ENCODE measurements at places on chromosomes 1 and 21.

GRCh38 chr1:10615932-10616671 lies 141.4 kb downstream of the PEX14 start:
- DNase-seq = no peak

GRCh38 chr1:75310067-75310466 lies 175.9 kb downstream of the LHX8 start:
- no peak for DNase-seq

DNA sequence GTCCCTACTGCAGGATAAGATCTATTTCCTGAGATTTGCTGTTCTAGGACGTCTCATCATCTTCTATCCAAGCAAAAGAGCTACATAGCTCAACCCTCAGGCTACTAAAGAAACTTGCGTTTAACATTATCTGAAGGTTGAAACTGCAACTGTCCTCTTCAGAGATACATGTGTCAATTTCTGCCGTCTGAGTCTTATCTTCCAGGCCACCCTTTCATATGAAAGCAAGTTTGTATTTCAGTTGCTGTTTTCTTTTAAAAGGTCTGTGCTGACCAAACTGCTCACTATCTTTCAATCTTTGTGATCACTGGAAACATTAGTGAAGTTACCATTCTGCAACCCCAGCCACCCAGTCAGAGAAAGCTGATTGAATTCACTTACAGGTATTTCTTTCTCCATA lies 108.6 kb upstream of the RAB3GAP2 start:
- DNase-seq = no peak

GRCh38 chr1:188371295-188371806 lies 1542.6 kb downstream of the PLA2G4A start:
- DNase-seq = no peak

GRCh38 chr1:182614796-182615454 lies 10.7 kb upstream of the RGS16 start:
- DNase-seq = peak; percentile 38

- DNase-seq = no peak
Measured at GRCh38 chr1:92992054-92992453, 30.8 kb upstream of the DIPK1A start.

GRCh38 chr1:173925306-173926242 lies 8.4 kb upstream of the SERPINC1 start:
- no peak for DNase-seq

DNA sequence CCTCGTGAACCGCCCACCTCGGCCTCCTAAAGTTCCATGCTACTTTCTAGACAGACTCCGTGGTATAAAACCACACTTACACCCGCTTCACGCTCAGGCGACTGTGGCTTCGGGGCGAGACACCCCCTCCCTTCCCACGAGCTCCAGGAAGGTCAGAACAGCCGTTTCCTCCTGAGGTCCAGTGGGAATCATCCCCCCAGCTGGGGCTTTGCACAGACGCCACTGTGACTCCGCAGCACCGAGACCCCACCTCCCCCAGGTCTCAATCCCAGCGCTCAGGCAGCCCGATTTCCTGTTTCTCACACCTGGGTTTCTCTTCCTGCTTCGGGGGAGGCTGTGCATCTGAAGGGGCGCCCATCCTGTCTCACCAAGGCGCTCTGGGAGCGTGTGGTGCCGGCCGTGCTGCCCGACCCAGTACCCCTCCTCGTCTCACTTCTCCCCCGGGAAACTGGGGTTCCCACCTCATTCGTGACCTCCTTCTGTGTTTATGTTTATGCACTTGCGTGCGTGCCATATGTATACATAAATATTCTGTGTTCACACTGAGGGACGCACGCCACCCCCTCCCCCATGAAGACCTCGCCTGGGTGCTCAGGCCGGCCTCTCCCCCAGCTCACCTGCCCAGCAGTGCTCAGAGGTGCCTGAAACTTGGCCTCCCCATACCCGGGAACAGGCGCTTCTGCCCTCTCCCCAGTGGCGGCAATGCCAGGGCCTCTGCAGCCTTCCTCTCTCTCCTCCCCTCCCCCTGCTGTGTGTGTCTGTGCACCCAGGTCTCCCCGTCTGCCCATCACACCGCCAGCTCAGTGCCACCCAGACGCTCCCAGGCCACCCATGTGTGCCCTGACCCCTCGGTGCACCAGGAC lies 14.6 kb downstream of the SLC35E2B start:
- peak; percentile 75 for DNase-seq

DNA sequence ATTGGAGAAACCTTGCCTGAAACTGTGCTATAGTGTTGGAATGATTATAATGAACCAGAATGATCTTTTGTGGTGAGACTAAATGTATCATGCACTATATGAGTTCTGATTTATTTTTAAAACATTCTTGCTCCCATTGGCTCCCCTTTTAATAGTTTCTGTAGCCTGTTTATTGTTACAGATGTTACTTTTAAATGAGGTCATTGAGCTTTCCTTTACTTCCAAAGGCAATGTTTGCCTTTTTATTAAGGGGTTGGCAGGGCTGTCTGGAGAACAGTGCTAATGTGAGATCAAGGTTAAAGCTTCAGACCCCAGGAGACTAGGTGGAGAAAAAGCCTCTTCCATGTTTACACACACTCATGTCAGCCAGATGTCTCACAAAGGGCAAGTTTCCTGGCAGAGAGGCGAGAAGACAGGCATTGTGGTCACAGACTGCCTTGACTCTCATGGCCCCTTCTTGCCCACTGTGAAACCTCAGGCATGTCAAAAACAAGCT lies 120.6 kb upstream of the RAVER2 start:
- peak; percentile 47 for DNase-seq

DNA sequence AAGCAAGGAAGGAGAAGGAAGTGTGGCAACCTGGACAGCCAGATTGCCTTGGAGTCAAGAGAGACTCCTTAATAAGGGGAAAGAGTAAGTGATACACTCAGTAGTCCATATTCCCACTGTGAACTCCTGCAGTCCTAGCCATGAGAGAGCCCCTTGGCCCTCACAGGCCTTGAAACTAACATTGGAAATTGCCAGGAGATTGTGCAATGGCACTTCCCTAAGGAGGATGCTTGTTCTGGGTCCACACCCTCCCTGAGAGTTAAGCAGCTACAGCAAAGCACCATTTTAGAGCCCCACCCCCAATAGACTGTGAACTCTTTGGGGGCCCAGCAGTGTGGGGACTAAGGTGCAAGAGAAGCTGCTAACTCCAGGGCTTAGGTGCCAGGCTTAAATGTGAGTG lies 367.7 kb upstream of the CAMK1G start:
- no peak for DNase-seq

GRCh38 chr1:160046494-160047110 lies 14.8 kb upstream of the PIGM start:
- peak; percentile 91 for DNase-seq

DNA sequence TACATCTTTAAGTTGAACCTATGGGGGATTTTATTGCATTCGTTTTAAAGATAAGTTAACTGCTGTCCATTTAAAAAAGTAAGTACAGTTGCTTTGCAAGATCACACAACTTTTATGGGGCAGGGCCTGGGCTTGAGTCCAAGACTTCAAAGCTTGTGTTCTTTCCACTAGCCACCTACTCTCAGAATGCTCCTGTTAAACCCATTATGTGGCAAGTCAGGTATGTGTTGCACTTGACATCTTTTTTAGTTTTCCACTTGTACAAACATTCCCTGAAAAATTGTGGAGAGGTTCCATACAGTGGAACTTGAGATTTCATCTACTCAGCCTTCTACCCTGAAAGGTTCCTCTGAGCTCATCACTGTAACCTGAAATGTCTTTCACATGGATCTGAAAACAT lies 235.5 kb upstream of the SGIP1 start:
- DNase-seq = no peak

DNA sequence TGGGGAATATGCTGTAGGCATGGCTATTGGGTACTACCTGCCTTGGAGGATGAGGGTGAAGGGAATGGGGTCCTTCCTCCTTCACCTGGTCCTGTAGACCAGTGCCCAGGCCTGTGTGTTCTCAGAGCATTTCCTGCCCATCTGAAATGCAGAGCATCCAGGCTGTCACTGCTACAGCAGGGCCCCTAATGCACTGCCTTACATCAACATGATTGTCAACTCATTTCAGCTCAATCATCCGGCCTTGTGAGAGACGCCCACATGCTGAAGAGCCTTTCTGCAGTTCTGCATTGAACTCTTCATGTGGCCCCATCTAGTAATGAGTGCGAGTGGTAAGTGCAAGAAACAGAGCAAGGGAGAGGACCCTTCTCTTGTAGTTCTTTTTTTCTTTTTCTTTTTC lies 39.8 kb upstream of the SRP9 start:
- no peak for DNase-seq

DNA sequence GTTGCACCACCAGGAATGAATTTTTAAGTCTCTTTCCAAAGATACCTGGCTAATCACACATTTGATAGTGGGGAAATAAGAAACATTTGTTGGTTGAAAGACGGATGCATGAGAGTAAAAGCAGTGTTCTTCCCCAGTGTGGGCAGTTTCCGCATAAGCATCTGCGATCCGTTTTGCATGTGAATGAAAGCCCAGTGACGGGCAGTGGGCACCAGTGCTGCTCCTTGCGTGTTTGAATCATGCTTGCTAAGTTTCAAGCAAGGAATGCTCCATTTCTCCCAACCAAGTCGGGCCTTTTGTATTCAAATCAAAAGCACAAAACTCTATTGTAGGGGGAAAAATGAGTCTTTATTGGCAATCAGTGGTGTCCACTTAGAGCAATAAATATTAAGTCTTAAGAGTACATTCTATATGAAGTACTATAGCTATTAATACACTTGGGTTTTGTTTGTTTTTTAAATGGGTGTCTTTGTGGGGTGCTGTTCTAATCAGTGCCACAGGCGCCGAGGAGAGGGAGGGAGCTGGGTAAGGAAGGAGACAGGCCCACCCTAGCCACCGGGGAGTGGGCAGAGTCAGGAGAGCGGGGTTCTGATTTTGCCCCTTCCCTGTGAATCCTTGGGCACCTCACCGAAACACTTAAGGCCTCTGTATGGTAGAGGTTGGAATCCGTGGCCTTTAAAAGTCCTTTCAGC lies 750 bp upstream of the PTGFRN start:
- no peak for DNase-seq

Data from common myeloid progenitor, CD34-positive (primary cell).